Renal cortex interstitium (tissue), 15 donors: ENCODE measurements at places on chromosomes 2 and 18. TPM values are rescaled to one million over a fixed set of nuclear protein-coding genes. Genes with fewer than 3 reads are reported as not detected.
A peak's percentile ranks its signal among the peaks of the same experiment; 100 is the strongest.

- DNase-seq: no peak
These were observed 427.7 kb downstream of the CDH2 start for GRCh38 chr18:27749194-27749593.

DNA sequence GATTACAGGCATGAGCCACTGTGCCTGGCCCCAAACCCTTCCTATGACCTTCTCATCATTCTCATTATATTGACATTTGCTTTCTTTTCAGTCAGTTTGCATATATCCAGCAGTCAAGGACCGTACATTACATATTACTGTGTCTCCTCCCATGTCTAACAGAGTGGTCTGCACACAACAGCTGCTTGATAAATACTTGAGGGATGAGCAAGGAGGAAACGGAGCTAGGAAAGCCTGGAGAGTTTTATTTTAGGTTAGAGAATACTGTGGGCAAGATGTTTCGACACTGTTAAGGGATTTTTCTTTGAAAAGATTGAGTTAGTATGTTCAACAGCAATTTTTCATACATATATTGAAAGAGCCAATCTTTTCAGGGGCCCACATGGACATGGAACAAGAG, 76.2 kb upstream of the CHRNA1 start:
- no peak for DNase-seq

GRCh38 chr2:119753041-119753929, 6.4 kb upstream of the PTPN4 start:
- peak; percentile 22 for DNase-seq

DNA sequence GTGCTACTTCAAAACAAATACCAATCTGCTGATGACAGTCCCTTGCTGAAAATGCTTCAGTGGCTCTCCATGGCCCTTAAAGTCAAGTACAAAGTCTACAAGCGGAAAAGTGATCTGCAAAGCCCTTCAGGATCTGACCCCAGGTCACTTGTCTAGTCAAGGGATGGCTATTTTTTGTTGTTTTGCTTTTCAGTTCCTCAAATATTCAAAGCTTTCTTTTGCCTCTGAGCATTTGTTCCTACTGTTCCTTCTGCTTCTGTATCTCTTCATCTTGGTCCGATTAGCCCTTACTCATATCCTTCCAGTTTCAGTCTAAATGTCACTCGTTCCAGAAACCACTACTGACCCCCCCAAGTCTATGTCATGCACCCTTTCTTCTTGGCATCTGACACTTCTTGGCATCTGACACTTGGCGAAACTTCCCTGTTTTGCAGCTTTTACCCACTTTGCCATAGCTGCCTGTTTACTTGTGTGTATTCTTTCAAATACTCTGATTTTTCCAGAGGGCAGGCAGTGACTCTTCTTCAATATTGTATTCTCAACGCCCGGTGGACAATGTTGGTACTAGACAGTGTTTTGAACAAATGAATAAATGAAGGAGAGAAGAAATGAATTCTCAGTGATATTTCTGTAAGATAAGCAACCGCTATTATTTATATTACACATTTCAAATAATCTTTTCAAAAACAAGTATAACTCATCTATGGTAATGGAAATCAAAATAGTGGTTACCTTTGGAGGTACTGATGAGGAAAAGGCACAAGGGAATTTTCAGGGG, 175.9 kb upstream of the FN1 start:
- DNase-seq: no peak

Gene SPATA3
- polyA plus RNA-seq: not detected

Gene IMPACT
- polyA plus RNA-seq: 59.8 TPM

DNA sequence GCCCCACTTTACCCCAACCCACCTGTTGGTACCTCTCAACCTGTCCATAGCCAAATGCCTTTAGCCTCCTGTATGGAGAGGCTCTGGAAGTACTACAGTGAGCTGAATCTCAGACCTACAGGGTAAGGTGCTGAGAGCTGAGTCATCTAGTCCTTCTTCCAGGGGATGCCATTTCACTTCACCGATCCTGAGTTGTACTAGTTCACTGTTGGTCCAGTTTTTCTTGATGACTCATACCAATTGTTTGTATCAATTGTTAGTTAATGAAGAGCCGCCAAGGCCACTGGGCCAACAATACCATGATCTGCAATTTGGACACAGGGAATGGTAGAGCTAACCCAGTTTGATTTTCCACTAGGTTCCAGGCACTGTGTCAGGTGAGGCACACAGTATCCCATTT, 257.0 kb downstream of the CLIP4 start:
- DNase-seq: no peak

DNA sequence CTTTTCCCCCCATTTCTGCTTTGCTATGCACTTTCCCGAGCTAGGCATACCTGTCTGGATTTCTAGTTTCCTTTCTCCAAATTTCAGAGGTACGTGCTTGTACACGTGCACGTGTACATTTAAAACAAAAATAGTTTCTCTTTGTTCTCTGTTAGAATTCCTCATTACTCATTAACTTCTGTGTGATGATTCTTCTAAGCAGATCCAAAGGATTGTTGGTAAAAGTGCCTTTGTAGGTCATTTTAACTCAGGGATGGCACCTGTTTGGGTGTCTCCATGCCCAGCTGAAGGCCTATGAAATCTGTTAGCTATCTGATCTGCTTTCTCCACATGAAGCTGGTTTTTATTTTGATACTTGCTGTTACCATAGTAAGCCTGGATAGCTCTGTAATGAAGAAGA, 264.3 kb downstream of the LPIN1 start:
- DNase-seq: no peak

Gene CNPPD1
- 68.9 TPM for polyA plus RNA-seq

GRCh38 chr2:204775766-204776165, 230.5 kb downstream of the PARD3B start:
- no peak for DNase-seq

GRCh38 chr2:12293874-12294273, 422.9 kb upstream of the TRIB2 start:
- DNase-seq: no peak

GRCh38 chr2:112033600-112033999, 21.5 kb upstream of the TMEM87B start:
- DNase-seq: no peak

DNA sequence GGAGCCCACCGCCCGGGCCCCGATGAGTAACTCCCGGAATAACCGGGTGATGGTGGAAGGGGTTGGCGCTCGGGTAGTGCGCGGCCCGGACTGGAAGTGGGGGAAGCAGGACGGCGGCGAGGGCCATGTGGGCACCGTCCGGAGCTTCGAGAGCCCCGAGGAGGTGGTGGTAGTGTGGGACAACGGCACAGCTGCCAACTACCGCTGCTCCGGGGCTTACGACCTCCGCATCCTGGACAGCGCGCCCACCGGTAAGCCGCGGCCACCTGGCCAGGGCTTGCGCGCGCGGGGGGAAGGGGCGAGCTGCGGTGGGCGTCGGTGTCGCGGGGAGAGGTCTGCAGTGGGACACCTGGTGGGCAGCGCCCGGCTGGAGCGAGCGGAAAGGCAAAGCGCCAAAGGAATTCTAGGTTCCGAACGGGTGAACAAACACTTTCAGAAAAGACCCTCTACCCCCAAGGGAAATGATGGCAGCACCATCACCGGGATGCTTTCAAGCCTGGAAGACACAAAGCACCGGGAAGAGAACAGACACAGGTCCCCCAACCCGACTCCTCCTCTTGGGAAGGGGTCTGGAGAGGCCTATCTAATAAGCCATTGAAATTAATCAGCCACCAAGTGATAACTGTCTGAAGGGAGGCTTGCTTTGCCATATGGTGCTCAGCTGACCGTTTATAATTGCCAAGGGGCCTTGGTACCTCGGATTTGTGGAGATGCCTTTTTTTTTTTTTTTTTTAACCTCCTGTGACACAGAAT, 1.1 kb downstream of the MIB1 start:
- peak; percentile 23 for DNase-seq

DNA sequence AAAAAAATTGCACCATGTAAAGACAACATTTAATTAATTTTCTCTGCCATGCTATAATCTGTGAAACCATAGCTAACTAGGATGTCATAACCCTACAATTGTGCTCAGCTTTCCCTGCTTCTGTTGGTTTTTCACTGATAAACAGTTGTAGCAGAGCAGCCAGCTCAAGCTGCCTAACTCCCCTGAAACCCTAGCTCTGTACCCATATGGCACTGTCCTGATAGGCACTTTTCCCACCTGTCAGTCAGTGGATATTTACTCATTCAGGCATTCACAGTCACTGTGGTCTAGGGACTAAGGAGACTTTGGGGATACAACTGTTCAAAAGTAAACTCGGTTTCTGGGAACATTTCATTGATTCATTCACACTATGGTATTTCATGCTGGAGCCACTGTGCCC, 407.0 kb downstream of the DSEL start:
- DNase-seq: no peak

DNA sequence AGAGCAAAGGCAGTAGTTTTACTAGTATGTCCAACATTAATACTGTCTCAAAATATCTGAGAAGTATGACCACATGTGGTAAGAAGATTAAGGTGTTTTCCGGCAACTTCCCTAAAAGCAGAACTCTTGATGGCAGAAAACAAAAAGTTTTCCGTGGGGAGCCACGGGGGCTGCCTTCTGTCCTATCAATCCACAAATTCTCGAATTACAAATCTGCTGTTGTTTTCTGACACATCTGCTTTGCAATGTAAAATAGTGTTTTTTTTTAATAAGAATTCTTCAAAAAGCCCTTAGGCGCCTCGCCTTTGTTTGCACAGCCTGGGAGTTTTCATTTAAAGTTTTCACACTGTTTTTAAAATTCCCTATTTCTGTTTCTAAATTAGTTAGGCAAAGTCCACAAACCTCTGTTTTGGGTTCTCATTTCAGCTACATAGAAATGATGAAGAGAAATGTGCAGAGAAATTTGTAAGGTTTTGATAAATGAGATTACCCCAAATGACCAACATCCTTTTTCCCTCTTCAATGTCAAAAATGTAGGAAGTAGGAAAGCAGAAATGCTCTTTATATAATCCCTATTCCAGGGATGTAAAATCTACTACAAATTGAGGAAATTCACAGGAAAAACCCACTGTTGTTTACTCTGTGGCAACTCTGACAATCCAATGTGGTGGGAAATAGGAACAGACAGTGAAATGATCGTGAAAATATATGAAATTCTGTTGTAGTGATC, 385.8 kb downstream of the ZEB2 start:
- no peak for DNase-seq

Gene SULT6B1
- 0.35 TPM for polyA plus RNA-seq

DNA sequence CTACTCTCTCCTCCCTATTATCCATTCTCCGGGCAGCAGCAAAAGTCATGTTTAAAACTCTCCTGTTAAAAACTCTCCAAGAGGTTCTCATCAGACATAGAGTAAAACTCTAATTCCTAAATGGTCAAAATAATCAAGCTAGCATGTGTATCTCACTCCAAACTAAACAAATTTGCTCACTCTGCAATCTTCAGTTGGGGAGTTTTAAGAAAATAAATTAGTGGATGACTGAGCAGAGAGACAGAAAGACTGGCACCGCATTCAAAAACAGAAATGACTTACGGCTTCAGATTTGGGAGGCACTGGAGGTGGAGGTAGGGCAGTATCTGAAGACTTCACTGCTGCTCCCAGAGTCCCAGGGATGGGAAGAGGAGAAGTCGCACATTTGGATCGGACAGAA, 96.9 kb downstream of the MEP1B start:
- no peak for DNase-seq

- no peak for DNase-seq
These were observed 72.6 kb downstream of the NRP2 start for GRCh38 chr2:205754924-205755321.

Gene MZT2B
- 158 TPM for polyA plus RNA-seq

DNA sequence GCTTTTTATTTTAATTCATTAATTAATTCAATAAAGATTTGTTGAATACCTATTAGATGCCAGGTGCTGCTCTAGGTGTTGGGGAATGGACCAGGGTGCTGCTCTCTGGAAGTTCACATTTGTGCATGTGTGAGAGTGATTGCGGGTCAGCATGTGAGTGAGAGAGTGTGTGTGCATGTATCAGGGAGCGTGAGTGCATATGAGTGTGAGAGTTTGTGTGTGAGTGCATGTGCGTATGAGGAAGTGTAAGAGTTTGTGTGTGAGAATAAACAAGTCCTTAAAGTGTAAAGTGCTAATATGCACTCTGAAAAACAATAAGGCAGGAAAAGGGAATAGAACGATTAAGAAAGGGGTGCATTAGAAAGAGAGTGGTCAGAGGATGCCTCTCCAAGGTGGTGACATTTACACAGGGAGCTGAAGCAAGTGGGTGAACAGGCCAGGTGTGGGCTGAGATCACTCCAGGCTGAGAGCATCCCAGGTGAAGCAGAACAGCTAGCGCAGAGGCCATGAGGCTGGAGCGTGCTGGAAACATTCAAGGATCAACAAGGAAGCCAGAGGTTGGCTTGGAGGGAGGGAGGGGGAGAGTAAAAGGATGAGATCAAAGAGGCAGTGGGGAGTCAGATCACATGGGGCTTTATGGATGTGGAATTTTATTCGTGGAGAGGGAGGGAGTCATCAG, 50.5 kb upstream of the SLC1A4 start:
- DNase-seq: no peak

GRCh38 chr2:37390777-37391176, 46.3 kb downstream of the QPCT start:
- DNase-seq: no peak

- no peak for DNase-seq
These were observed 90.4 kb upstream of the SALL3 start for GRCh38 chr18:78889250-78889649.

Gene LBX2
- 4.7 TPM for polyA plus RNA-seq

GRCh38 chr2:207163053-207163755, 2.5 kb downstream of the KLF7 start:
- DNase-seq: no peak

Gene SLC4A3
- polyA plus RNA-seq: 10.8 TPM

DNA sequence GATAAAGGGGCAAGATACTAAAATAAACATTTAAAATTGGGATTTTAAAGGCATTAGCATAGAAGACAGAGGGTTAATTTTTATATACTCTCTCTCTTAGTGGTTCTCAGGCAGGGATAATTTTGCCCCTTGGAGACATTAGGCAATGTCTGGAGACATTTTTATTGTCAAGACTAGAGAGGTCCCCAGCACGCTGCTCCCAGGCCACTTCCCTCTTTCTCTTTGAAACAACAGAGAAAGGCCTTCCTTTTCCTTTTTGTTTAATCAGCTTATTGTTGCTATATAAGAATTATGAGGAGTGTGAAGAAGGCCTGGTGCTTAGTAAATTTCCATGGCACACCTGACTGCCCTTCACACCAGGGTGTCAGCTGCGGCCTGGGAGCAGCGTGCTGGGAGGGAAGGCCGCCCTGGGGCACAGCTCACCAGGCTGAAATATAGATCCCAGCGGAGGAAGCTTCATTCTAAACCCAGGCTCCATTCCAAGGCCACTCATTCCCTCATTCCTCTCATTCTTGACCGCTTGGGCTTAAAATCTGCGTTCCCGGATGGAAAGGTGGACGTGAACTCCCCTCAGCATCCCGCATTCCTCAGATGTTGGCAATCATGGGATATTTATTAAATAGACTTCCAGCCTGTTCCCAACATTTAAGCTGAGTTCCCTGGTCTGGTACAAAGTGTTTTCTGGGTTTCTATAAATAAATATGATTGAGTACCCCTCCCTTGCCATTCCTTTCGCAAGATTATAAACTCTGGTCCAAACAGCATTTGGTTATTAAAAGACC, 22.5 kb downstream of the SLC14A2 start:
- no peak for DNase-seq

- DNase-seq: no peak
These were observed 190.6 kb upstream of the SMIM21 start for GRCh38 chr18:75618146-75618545.

Gene IGFBP5
- polyA plus RNA-seq: 284 TPM

GRCh38 chr2:176449852-176450251, 180.6 kb downstream of the MTX2 start:
- no peak for DNase-seq
